Neural crest cell (in vitro differentiated cells): ENCODE measurements at places on chromosomes 11 and 22.

- no peak for DNase-seq
These were observed 12.7 kb downstream of the MRGPRF start for GRCh38 chr11:69000391-69000790.

DNA sequence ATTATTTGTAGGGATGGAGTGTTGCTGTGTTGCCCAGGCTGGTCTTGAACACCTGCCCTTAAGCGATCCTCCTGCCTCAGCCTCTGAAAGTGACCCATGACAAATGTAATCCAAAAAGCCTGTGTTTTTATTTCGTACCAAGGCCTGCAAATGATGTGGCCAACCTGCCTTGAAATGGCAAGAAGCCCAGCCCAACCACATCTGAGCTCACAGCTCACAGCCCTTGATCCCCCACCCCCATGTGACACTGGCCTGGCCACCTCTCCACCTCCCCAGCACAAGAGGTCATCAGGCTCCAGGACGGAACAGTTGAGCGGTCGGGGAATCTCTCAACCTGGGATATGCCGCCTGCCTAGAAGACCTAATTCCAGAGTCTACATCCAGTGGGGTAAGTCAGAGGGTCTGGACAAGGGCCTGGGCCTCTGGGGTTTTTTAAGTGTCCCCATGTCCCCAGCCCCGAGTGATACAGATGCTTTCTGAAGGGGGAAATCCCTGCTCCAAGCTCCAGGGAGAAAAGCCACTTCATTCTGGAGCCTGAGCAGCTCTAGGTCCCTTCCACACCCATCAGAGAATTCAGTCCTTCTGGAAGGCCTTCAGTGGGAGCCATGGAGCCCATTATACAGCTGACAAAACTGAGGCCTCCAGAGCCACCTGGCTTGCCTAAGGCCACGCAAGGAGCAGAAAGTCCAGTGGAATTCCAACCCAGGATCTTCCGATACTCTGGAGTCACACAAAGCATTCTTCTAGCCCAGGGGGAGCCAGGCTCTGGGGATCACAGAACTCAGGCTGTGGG lies 70.7 kb downstream of the MN1 start:
- DNase-seq = no peak

DNA sequence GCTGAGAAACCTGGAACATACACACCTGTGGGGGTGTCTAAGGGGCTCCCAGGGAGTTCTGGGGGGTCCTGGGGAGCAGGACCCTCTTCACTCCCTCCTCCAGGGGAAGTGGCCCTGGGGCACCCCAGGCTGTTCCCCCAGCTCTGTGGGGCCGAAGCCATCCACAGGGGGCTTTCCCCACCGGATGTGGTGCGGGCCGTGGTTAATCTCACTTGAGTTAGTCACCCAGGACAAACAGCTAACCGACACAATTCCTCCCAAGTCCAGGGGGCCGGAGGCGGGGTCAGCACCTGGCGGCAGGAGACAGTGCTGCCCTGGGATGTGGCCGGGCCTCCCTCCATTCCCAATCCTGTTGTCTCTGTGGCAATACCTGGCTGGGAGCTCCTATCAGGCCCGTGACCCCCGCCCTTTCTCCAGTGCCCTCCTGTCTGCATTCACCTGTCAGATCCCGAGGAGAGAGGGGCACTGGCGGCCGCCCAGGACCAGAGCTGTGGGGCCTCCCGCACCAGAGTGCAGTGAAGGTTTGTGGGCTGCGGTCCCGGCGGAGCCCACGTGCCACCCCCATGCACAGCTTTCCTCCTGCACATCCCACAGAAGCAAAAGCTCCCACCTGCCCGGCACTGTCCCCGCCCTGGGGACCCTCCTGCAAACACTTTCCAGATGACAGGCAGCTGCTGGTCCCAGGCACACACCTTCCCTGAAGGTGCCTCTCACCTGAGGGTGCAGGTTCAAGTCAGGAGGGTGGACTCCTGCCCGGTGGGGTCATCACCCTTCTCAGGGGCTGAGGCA lies 5.2 kb upstream of the MUC5AC start:
- no peak for DNase-seq

GRCh38 chr22:47207846-47208554 lies 445.6 kb downstream of the TBC1D22A start:
- no peak for DNase-seq

DNA sequence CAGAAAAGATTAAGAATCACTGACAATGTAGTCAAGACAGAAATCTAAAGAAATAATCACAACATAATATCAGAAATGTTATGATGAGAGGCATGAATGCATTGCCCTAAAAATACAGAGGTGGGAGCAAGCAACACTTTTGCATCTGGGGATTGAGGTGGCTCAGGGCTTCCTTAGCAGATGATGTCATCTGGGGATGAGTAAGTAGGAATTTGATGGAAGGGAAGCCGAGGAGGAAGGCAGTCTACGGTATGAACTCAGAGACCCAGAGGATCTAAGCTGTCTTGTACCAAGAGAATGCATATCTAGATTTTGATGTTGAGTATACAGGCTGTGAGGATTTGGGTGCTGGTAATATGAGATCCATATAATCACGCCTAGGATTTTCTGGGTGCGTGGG lies 193.0 kb upstream of the SNX19 start:
- no peak for DNase-seq

- DNase-seq = no peak
These were observed 460.0 kb downstream of the BUD13 start for GRCh38 chr11:116312570-116313391.

GRCh38 chr11:27649800-27650199 lies 50.5 kb downstream of the BDNF start:
- no peak for DNase-seq

DNA sequence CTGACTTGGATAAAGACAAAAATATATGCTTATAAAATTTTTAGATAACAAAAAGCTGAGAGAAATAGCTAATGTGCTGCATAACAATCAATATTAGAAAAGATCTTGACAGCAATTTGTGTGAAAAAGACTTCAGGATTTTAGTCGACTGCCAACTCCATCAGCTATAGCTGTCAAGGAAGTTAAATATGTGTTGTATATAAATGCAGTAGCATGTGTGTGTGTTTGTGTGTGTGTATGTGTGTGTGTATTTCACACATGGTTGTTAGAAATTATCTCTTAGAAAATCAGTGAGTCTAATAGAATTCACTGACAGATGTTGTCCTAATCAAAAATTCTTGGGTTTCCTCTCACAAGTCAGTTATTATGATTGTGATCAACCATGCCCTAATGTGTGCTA lies 171.2 kb downstream of the CASP12 start:
- no peak for DNase-seq

DNA sequence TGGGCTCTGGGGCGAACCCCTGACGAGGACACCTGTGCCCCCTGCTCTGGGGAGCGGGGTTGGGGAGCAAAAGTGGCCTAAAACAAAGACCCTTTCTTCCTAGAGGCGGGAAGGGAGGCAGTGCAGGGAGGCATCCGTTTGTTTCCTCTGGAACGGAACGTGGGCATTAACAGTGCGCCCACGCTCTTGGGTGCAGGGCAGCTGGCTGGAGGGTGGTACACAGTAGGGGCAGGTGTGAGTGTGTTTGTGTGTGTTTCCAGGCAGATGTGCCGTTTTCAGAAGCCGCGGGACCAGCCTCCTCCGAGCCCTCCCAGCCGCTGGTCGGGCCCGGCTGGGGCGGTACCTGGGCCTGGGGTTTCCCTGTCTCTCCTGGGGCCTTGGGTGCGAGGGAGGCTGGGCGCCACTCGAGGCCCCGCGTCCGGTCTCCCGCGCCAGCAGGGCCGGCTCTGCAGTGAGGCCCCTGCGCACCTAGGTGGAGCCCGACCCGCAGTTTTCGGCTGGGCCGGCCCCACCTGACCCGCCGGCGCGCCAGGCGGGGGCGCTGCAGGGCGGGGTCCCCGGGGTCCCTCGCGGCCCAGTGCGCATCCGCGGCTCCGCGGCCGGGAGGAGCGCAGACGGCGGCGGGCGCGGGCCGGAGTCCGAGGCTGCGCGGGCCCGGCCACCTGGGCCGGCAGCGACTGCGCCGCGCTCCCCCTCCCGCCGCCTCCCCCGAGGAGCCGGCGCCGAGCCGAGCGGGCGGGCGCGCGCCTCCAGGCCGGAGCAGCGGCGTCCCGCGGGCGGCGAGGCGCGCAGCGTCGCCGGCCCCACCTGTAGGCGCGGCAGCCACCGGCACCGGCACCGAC lies 1252.7 kb downstream of the BRD1 start:
- peak; percentile 73 for DNase-seq

GRCh38 chr11:132134322-132134721 lies 763.9 kb downstream of the NTM start:
- DNase-seq = no peak

DNA sequence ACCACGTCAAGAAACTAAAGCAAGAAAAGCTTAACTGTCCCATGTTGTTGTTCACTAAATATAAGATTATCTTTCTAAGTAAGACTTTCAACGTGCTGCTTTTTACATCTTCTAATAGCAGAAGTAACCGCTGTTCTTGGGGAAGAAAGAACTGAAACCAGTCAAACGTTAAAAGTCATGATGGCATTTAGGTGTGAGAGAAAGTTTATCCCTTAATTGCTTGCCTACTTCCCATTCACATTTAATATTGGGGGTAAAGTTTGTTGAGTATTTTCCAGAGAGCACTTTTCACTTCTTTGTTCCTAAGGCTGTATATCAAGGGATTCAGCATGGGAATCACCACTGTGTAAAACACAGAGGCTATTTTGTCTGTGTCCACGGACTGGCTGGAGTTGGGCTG lies 970 bp downstream of the OR5B21 start:
- DNase-seq = no peak

DNA sequence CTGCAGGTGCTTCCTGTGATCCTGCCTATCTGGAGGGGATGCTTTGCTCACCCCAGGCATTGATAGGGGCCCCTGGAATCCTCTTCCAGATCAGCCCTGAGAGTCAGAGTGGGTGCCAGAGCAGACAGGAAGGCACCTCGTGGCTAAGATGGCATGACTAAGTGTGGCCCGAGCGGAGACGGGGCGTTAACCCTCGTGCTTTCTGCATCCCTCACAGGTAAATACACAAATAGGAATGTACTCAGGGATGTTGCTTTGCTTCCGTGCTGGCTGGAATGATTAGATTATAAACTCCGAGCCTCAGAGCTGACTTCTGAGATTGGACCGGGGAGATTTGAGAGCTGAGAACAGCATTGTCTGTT lies 312.7 kb upstream of the B3GAT1 start:
- DNase-seq = no peak

GRCh38 chr11:61056981-61057380 lies 45.3 kb upstream of the CD5 start:
- no peak for DNase-seq

- DNase-seq = no peak
These were observed 2.0 kb downstream of the CTNND1 start for GRCh38 chr11:57763568-57763967.

DNA sequence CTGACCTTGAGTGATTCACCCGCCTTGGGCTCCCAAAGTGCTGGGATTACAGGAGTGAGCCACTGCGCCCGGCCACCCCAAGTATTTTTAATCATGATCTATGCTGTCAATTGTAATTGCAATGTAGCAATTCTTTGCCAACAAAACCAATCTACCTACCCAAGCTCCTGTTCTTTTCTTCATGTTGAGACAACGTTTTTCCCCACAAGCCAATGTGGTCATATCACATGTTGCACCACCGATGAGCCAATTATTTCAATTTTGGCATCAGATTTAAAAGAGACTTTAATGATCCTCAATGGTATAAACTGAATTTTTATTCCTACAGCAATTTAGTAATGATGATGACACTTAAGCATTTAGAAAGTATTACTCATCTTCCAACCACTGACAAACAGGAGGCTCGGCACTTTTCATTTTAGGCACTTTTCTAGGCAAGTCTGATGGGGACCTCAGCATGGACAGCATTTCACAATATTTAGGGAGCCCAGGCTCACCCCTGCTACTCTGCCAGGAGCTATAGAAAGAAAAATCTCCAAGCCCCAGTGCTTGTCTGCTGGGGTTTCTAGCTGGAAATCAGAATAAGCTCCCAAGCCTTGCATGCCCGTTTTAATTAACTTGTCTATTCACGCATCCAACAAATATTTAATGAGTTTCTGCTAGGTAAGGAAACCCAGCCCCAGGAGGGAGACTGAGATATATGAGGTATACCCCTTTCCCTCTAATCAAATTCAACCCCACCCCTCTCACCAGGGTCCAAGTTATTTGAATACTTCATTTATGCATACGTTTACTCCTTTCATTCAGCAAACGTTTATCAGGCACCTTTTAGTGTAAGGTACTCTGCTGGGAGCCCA lies 291.4 kb downstream of the ST3GAL4 start:
- no peak for DNase-seq

DNA sequence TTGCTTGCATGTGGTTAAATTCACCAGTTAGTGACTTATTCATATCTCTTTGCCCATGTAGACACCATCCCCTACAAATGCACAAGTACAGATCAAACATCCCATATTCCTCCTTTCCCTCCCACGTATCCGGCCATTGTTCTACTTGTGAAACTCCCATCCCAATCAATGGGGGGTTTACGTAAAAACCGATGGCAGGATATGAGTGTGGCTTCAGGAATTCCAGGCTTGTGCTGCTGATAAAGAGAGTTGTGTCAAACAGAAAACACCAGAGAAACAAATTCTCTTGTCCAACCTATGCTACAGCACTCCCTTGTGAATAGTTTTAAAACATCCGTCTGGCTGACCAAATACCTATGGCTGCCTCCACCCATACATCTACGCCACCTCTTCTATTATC lies 15.5 kb downstream of the FLI1 start:
- no peak for DNase-seq

DNA sequence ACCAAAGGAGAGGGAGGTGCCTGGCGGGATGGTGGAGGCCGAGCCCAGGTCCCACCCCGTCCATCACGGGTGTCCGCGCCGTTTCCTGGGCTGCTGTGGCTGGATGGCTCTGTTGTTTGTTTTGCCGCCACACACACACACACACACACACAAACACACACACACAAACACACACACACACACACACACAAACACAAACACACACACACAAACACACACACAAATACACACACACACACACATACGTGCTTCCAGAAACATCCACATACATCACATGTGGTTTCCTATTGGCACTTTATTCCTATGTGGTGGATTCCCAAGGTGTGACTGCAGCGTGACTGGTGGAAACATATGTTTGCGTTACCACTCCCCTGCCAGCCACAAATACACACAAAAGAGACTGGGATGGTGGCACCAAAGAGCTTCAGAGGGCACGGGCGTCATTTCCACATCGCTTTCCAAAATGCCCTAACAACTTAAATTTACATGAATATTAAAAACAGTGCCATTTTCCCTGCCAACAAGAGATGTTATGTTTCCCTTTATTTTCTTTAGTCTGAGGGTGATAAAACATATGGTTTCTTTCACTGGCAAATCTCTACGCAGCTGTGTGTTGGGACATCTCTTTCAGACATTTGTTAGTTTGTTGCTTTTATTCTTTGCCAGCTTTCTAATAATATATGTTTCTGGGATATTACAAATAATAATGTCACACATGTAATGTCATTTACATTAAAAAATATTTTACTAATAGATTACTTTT lies 356.8 kb downstream of the BRD1 start:
- no peak for DNase-seq

DNA sequence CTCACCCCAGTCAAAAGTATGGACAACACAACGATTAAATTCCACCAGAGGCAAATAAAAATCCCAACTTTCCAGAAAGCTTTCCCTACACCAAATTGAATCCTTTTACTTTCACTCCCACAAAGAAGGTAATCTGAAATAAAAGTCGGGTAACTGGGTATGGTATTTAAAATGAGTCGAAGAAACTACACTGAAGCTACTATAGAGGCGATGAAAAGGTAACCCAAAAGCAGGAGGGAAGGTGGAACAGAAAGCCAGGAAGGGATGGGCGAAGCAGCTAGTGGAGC lies 1.1 kb downstream of the PICALM start:
- no peak for DNase-seq
